Effector CD8-positive, alpha-beta T cell (primary cell): ENCODE measurements at places on chromosomes 3 and 15.

- no peak for DNase-seq
Observed at GRCh38 chr15:101024073-101024695, 105.0 kb downstream of the LRRK1 start.

- no peak for DNase-seq
Observed at GRCh38 chr3:38457111-38458003, 3.7 kb downstream of the ACVR2B start.

- DNase-seq: no peak
Observed at GRCh38 chr3:58570851-58571250, 6.3 kb downstream of the FAM107A start.

GRCh38 chr15:71810256-71811035 is at the start of gene NR2E3:
Gene NR2E3 (plus strand): TSS chr15:71810554. CDS start chr15:71810744, 190 bp downstream.
- DNase-seq: no peak

DNA sequence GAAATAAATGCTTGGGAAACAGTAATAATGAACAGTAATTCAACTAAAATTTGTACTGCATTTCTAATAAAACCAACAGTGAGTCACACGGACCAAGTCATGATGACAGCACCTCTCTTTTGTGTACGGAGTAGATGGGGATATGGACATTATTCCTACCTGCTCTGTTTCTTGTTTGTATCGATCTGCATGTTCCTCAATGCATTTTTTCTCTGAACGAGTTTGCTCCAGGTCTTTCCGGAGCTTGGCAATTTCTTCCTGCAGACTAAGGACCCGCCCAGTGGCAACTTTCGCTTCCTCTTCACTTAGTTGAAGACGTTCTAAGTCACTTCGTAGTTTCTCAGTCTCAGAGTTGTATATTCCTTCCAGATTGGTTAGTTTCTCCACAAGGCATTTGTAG is 74.4 kb upstream of the MYO5C start:
- DNase-seq: no peak

DNA sequence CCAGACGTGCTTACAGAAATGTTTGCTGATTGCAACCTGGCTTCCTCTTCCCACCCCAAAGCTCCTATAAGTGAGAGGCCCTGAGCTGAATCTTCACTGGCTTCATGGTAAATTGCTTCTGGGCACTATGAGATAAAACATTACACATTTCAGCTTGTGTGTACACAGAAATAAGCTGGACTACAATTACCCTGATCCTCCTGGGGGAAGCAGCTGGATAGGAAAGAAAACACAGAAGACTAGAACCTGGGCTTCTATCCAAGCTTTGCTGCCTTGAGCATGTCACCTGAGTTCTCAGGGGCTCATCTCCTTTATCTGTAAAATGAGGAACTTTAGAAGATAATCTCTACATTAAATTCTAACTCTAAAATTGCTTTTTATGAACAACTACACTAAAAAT is 40.3 kb downstream of the THBS1 start:
- DNase-seq: no peak

GRCh38 chr3:172369590-172370259 is 78.5 kb downstream of the GHSR start:
- DNase-seq: no peak

GRCh38 chr3:121481106-121481880 is 64.5 kb downstream of the POLQ start:
- no peak for DNase-seq

DNA sequence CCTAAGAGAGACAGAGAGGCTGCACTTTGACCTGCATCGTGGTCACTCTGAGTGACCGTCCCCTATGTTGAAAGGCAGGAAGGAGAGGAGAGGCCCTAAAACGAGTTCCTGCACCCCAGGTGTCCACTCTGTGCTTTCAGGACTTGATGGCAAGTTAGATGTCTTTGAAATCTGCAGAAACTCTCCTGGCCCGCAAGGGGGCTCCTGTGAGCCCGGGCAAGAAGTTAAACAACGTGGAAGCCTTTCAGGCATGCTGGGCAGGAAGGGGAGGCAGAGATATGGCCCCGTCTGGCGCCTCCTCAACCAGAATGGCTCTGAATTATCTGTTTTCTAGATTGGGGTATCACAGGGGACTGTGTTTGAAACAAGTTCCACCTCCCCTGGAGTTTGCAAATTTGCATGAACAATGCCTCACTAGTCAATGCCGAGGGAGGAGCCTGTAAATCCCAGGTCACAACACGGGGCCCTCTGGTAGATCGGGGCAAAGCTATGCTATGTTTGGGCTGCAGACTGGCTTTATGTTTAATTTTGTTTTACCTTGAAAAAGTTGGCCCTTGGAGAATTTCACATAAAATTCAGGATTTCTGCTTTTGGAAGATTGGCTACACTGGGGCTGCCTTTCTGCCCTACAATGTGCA is 9.8 kb downstream of the CTXND1 start:
- no peak for DNase-seq

GRCh38 chr15:37751401-37751800 is 183.0 kb upstream of the TMCO5A start:
- DNase-seq: no peak

GRCh38 chr3:8456412-8456811 is 45.2 kb upstream of the LMCD1 start:
- no peak for DNase-seq

DNA sequence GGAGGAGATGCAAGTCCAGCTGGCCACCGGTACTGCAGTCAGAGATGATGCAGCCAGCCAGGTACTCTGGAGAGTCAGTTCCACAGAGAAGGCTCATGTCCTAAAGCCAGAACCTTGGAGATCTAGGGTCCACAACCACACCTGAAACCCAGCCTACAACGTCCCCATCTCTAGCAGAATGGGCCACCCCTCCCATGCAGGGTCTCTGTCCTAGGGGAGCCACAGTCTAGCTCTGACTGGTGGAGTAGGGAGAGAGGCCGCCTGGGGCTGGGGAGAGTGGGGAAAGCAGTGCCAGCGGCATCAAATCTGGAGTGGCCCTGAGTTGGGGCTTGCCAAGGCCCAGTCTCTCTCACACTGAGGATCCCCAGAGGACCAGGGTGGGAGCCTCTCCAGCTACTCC is 43.5 kb downstream of the PTH1R start:
- DNase-seq: no peak

- DNase-seq: no peak
Observed at GRCh38 chr3:165839296-165840076, 2.3 kb upstream of the BCHE start.

GRCh38 chr3:143810953-143811265 is 37.4 kb downstream of the SLC9A9 start:
- DNase-seq: no peak
